ENCODE measurements at places on chromosomes 4 and X.

DNA sequence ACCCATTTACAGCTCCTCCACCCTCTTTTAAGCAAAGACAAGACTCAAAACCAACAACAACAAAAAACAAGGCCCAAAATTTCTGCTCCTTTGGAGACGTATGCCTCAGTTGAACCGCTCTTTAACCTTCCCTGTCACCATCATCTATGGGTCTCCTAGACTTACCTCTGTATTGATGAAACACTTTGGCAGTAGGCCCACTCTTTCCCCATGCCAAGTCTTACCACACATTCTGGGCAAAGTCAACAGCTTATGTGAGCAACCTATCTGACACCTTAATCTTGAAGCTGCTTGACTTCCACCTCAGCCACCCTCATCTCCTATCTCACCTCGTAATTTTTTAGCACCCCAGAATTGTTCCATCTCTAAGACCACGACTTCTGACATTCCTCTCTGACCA, 99.7 kb upstream of the CXorf66 start:
- DNase-seq: no peak

- no peak for DNase-seq
Measured at GRCh38 chr4:38500433-38500832, 163.6 kb upstream of the KLF3 start.

DNA sequence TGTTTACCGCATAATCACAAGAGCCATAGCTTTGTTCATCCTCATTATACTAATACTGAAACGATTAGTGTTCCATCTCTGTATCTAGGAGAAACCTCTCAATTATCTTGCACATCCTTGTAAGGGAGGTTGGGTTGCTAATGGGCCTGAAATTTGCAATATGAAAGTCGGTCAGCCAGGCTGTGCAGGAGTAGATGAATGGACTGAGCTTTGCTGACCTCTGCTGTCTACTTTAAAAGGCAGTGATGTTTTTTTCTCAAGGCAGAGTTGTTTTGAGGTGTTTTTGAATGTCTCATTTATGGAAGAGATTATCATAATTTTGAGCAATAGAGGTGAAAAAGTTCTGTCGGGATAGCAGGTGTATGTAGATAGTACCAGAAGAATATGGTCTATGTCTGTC, 47.9 kb upstream of the LINC00632 start:
- no peak for DNase-seq

DNA sequence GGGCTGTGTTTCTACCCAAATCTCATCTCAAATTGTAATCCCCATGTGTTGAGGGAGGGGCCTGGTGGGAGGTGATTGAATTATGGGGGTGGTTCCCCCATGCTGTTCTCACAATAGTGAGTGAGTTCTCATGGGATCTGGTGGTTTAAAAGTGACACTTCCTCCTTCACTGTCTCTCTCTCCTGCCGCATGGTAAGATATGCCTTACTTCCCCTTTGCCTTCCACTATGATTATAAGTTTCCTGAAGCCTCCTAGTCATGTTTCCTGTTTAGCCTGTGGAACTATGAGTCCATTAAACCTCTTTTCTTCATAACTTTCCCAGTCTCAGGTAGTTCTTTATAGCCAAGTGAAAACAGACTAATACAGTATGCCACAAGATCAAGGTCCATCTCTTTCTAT, 70.0 kb upstream of the MSX1 start:
- DNase-seq: no peak

- no peak for DNase-seq
Measured at GRCh38 chr4:186557061-186557460, 1.7 kb upstream of the MTNR1A start.

GRCh38 chr4:56007154-56007553, 58.4 kb downstream of the CEP135 start:
- no peak for DNase-seq

Data from iPS DF 6.9 (cell line).